ENCODE measurements at places on chromosomes 5 and 9. TPM values are rescaled to one million over a fixed set of nuclear protein-coding genes. Genes with fewer than 3 reads are reported as not detected.

DNA sequence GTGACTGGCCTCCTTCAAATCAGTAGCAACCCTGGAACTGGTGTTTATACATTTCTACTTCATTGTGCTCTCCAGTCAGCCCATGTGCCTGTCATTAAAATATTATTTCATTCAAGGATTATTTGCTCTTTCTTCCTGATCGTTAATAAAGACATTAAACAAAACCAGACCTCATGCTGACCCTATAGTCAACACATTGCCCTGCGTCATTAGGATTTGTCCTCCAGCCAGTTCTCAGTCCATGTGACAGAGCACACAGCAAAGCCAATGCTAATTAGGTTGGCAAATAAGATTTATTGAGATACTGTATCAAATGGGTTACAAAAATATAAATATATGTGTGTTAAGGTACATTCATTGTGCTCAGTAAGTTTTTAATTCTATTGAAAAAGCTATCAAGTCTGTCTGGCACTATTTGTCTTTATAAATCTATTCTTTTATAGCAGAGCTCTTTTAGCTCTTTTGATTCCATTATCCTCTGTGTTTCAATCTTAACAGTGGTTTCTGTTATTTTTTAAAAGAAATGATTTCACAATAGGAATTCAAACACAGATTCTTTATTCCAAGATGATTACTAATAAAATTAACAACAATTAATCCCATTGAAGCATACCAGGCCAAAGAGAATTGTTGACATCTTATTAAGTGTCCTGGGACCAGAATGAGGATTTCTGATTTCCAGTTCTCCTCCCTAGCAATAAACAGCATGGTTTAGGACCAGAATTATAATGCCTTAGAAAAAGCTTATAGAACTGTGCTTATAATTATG lies 209.4 kb upstream of the RGMB start:
- H3K4me3 ChIP-seq = no peak overlapping the region
- H3K27me3 ChIP-seq = no peaks in the 10 kb centered on the region
- H3K36me3 ChIP-seq = no peaks in the 10 kb centered on the region
- H3K27ac ChIP-seq = no peak overlapping the region
- no peaks in the 10 kb centered on the region for H3K4me1 ChIP-seq

DNA sequence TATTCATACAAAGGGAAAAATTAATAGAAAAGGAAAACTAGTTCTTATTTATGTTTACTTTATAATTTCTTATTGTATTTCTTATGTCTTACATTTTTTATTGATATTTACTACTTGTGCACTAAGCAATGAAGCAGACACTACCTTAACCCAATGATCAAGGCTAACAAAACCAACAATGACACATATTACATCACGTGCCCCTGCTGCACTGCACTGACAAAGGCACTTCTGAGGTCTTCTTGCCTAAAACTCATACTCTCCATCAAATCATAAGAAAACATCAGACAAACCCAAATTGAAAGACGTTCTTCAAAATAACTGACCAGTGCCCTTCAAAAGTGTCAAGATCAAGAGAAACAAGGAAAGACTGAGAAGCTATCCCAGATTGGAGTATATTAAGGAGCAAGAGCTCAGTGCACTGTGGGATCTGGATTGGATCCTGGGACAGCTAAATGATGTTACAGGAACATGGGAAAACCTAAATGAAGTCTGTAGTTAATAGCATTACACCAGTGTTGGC lies 230.9 kb downstream of the AUH start:
- no peaks in the 10 kb centered on the region for H3K27me3 ChIP-seq
- H3K4me3 ChIP-seq = no peak overlapping the region
- H3K36me3 ChIP-seq = no peaks in the 10 kb centered on the region
- H3K27ac ChIP-seq = no peak overlapping the region
- no peaks in the 10 kb centered on the region for H3K4me1 ChIP-seq

- no peaks in the 10 kb centered on the region for H3K27me3 ChIP-seq
- H3K27ac ChIP-seq = no peak overlapping the region
- no peaks in the 10 kb centered on the region for H3K4me1 ChIP-seq
- DNase-seq = no peak
- H3K4me3 ChIP-seq = no peak overlapping the region
Observed at GRCh38 chr9:99269416-99269815, 47.3 kb downstream of the SEC61B start.

GRCh38 chr9:93676310-93677047 lies 100.1 kb downstream of the PHF2 start:
- no peak overlapping the region for H3K4me3 ChIP-seq
- H3K4me1 ChIP-seq = no peaks in the 10 kb centered on the region
- peaks cover 51% of the 10 kb centered on the region for H3K36me3 ChIP-seq
- DNase-seq = no peak

DNA sequence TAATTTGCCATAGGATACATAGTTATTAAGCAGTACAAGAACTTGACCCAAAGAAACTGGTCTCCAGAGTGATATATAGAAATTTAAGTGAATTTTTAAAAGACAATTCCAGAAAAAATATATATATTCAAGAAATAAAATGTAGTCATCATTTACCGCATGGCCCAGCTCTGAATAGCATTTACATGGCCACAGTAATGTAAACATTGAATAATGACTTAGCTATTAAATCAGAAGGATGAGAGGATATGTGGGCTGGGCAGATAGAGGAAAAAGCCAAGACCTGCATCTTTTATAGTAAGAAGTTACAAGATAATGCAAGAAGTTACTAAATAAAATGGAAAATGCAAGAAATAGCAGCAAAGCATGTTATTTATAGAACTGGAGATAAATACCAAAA lies 405.2 kb upstream of the WWC1 start:
- H3K4me1 ChIP-seq = no peaks in the 10 kb centered on the region
- H3K27me3 ChIP-seq = no peaks in the 10 kb centered on the region
- no peak overlapping the region for H3K27ac ChIP-seq
- H3K4me3 ChIP-seq = no peak overlapping the region
- H3K36me3 ChIP-seq = no peaks in the 10 kb centered on the region

GRCh38 chr5:79456400-79456799 lies 57.5 kb downstream of the HOMER1 start:
- H3K4me3 ChIP-seq = no peak overlapping the region
- no peaks in the 10 kb centered on the region for H3K36me3 ChIP-seq
- H3K27me3 ChIP-seq = no peaks in the 10 kb centered on the region
- no peak overlapping the region for H3K27ac ChIP-seq
- H3K4me1 ChIP-seq = no peaks in the 10 kb centered on the region

- no peaks in the 10 kb centered on the region for H3K27me3 ChIP-seq
- H3K36me3 ChIP-seq = no peaks in the 10 kb centered on the region
- H3K27ac ChIP-seq = no peak overlapping the region
- no peak overlapping the region for H3K4me3 ChIP-seq
- no peaks in the 10 kb centered on the region for H3K4me1 ChIP-seq
Observed at GRCh38 chr9:116274293-116274692, 120.7 kb downstream of the PAPPA start.

- no peaks in the 10 kb centered on the region for H3K4me1 ChIP-seq
- no peak overlapping the region for H3K27ac ChIP-seq
- no peak overlapping the region for H3K4me3 ChIP-seq
- no peaks in the 10 kb centered on the region for H3K27me3 ChIP-seq
Observed at GRCh38 chr5:125882061-125882460, 541.1 kb upstream of the GRAMD2B start.

DNA sequence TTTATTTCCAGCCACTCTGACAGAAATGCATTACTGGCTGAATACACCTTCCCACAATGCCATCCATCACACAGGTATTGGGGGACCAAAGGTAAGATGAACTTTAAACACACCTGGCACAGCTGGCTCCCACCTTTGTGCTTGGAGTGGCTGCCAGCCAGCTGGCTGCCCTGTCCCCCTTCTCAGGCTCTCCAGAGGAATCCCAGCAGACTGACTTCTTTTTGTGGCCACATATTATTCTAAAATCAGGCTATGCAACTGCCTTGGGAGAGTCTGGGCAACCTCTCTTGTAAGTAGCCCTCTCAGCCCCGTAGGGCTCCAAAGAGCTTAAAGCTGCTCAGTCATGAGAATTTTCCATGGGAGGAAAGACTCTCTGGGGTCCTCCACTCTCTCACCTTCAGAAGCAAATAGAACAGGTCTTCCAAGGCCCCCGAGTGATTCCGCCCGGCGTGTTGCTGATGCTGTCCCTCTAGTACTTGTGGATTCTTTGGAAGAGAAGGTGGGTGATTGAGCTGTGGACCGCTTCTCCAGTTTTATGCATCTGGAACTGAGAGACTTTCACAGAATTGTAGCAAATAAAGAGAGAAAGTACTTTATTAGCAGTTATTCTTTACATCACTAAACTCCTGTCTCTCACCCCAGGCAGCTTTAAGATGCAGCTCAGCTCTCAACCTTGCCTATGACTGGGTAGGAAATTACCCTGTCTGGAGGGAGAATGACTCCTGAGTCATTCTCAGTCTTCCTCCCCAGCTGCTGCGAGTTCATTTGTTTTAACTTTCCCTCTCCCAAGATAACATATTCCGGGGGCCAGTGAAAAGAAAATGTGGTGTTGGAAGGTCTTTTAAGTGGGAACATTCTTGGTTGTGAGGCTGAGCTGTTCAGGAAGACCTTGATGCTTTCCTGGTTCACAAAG lies 159.4 kb upstream of the PITX1 start:
- DNase-seq = no peak
- no peaks in the 10 kb centered on the region for H3K36me3 ChIP-seq
- no peaks in the 10 kb centered on the region for H3K27me3 ChIP-seq
- H3K27ac ChIP-seq = no peak overlapping the region
- peaks cover 3% of the 10 kb centered on the region for H3K4me1 ChIP-seq

DNA sequence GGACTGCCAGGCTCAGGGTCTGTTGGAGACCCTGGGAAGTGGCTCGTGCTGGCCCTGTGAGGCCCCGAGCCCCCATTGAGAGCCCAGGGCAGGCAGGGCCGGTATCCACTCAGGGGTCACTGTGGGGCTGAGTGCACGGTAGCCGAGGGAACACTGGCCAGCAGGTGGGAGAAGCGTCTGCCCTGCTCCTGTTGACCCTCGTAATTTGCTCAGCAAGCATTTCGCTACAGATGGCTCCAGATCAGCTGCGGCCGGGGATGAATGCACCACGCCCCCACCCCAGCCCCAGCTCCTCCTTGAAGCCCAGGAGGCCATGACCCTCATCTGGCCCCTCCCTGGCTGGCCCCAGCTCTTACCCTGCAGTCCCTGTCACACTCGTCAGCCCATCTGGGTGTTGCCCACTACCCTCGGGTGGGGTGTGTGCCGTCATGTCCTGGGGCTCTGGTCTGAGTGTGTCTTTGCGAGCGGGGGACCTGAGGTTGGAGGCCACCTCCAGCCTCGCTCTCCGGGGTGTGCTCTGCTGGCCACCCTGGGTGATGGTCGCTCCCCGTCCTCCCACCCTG lies 6.1 kb upstream of the NRARP start:
- H3K27me3 ChIP-seq = no peaks in the 10 kb centered on the region
- DNase-seq = peak; percentile 54
- H3K27ac ChIP-seq = no peak overlapping the region
- no peak overlapping the region for H3K4me3 ChIP-seq

OCLN gene
- 0.53 TPM for total RNA-seq

GPR150 gene
- total RNA-seq = 9.6 TPM

CIZ1 gene
- 85.8 TPM for total RNA-seq

PLAC8L1 gene
- total RNA-seq = not detected

TPPP gene
- 13.8 TPM for total RNA-seq

C5orf52 gene
- not detected for total RNA-seq

Measured in ascending aorta (tissue), 2 donors.